IMR-90 (cell line): ENCODE measurements at places on chromosomes 4 and X. TPM values are rescaled to one million over a fixed set of nuclear protein-coding genes. Genes with fewer than 3 reads are reported as not detected.

- no peak overlapping the region for H3K4me3 ChIP-seq
- H3K27ac ChIP-seq = no peak overlapping the region
- no peak for DNase-seq
Measured at GRCh38 chr4:52877036-52877435, 14.9 kb downstream of the RASL11B start.

DNA sequence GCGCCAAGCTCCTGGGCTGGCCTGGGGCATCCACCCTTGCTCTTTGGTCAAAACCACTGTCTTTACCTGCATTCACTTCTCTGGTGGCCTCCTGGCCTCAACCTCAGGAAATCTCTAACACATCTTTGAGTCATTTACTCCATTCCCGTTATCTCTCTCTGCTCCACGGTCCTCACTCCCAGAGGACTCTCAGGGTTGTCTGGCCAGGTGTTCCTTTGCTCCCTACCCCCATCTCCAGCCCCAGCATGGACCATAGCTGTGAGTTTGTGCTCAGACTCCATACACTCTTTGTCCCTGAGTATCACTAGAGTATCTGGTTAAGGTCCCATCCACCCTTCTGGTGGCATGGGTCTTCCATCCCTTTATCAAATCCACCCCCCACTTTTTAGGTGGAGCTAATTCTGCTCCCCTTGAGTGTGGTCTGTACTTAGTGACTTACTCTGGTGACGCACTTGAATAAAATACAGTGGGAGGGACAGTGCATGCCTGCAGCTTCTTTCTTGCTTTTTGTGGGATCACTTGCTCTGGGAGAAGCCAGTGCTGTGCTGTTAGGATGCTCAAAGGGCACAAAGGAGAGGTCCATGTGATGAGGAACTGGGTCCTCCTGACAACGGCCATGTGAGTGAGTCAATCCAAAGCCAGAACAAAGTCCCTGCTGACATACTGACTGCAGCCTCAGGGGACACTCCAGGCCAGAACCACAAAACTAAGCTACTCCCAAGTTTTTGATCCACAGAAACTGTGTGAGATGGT lies 44.3 kb downstream of the IGFBP7 start:
- peak overlapping the region; percentile 58 for H3K27ac ChIP-seq
- H3K4me1 ChIP-seq = peaks cover 31% of the 10 kb centered on the region
- DNase-seq = peak; percentile 41
- no peaks in the 10 kb centered on the region for H3K36me3 ChIP-seq
- H3K27me3 ChIP-seq = no peaks in the 10 kb centered on the region

DNA sequence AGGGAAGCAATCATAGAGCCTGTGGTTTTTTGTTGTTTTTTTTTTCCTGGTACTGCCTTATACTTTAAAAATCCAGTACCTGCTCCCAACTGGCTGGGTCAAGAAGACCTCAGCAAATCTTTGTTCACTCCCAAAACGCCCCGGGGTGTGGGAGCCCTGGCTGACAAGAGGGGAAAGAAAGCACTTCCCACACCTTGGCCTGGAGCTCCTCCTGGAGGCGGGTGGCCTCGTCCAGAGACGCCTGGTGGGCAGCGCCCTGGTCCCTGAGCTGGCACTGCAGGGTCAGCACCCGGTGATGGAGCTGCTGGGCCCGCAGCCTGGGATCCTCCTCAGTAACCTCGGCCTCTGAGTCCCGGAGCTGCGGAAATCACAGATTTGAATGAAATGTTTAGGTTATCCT lies 38.2 kb downstream of the C4orf50 start:
- no peak overlapping the region for H3K4me3 ChIP-seq
- no peaks in the 10 kb centered on the region for H3K36me3 ChIP-seq
- H3K27me3 ChIP-seq = no peaks in the 10 kb centered on the region
- H3K27ac ChIP-seq = no peak overlapping the region
- DNase-seq = no peak
- no peaks in the 10 kb centered on the region for H3K4me1 ChIP-seq

DNA sequence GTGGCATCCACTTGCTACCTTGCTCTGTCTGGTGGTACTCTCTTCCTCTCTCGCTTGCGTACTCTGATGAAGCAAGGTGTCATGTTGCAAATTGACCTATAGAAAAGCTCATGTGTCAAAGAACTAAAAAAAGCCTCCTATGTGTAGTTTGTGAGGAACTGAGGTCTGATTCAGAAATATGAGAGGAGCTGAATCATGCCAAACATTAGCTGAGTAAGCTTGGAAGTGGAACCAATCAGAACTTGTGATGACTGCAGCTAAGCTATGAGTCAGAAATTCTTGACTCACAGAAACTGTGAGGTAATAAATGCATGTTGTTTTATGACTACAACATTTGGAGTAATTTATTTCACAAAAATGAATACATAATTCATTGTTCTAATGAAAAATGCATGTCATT lies 2138.8 kb downstream of the PCDH7 start:
- H3K27ac ChIP-seq = no peak overlapping the region
- no peaks in the 10 kb centered on the region for H3K27me3 ChIP-seq
- no peak overlapping the region for H3K4me3 ChIP-seq
- H3K36me3 ChIP-seq = no peaks in the 10 kb centered on the region
- DNase-seq = peak; percentile 31

The UGT2B15 gene
- total RNA-seq = not detected in 2 replicates

- H3K4me3 ChIP-seq = no peak overlapping the region
- H3K27ac ChIP-seq = no peak overlapping the region
- peak; percentile 17 for DNase-seq
- H3K4me1 ChIP-seq = no peaks in the 10 kb centered on the region
Measured at GRCh38 chr4:106816496-106816895, 219.6 kb downstream of the DKK2 start.

The RHOXF2 gene
- not detected in 2 replicates for total RNA-seq

DNA sequence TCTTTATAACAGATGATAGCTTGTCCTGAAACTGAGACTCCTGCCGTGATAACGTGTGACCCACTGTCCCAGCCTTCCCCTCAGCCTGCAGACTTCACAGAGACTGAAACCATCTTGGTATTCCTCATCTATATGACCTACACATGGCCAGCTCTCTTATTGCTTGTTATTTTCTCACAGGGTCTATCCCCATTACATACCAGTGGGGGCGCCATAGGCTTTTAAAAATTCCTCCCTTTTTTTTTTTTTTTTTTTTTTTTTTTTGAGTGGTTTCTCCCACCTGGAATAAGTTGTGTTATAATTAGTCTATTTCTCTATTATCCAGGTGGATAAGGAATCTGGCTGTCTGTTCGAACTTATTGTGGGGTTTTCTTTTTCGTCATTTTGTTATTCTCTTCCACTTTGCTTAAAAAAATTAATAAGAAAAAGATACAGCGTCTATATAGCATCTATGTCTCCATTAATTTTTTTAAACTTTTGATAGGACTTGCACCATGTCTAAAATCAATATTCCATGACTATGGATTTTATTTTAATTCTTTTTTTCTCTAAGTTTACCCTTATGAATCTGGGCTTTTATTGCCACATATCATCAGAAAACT lies 47.2 kb downstream of the GYG2 start:
- no peak for DNase-seq
- no peaks in the 10 kb centered on the region for H3K27me3 ChIP-seq
- no peak overlapping the region for H3K4me3 ChIP-seq

DNA sequence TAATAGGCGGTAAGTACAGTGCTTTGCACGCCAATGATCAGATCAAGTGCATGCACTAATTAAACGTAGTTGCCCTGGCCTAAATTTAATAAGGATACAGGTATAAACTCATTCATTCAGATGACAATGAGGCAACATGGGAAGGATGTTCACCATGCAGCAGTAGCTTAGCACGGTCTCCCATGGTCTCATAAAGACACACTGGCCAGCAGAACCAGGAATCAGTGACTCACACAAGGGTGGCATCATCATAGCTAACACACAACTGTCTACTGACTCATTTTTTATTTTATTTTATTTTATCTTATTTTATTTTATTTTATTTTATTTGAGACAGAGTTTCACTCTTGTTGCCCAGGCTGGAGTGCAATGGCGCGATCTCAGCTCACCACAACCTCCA lies 42.7 kb downstream of the TMEM156 start:
- peak; percentile 65 for DNase-seq
- H3K4me3 ChIP-seq = no peak overlapping the region
- H3K4me1 ChIP-seq = peaks cover 14% of the 10 kb centered on the region
